ENCODE measurements at places on chromosomes 1 and 21.

DNA sequence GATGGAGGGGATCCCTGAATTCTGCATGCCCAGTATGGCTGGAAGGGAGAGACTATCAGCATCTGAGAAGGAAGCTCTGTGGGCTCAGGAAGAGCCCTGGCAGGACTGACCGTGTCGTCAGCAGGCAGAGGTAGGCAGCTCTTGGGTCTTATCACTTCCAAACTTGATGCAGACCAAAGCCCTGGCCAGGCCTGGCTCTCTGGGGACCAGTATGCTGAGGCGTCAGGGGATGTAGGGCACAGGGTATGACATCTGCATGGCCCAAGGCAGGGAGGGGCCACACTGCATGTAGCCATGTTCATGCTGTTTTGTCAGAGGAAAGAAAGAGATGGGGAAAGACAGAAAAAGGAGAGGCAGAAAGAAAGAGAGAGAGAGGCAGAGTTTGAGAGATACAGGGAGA is 6.3 kb downstream of the FGR start:
- no peak for DNase-seq

DNA sequence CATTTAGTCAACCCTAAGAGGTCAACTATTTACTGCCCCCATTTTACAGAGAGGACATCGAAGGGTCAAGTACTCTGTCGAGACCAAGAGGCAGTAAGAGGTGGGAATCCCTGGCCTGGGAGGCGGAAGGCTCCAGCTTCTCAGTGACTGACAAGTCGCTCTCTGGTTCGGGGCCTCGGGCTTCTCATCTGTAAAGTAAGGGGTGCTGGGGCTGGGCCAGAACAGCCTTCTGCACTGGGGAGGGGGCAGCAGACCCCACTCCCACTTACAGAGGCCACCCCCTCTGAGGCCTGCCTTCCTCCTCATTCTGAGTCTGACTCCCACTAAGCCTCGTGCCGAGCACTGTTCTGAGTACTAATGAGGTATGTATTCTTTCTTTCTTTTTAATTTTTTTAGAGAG is 17.0 kb upstream of the IFNLR1 start:
- no peak for DNase-seq

DNA sequence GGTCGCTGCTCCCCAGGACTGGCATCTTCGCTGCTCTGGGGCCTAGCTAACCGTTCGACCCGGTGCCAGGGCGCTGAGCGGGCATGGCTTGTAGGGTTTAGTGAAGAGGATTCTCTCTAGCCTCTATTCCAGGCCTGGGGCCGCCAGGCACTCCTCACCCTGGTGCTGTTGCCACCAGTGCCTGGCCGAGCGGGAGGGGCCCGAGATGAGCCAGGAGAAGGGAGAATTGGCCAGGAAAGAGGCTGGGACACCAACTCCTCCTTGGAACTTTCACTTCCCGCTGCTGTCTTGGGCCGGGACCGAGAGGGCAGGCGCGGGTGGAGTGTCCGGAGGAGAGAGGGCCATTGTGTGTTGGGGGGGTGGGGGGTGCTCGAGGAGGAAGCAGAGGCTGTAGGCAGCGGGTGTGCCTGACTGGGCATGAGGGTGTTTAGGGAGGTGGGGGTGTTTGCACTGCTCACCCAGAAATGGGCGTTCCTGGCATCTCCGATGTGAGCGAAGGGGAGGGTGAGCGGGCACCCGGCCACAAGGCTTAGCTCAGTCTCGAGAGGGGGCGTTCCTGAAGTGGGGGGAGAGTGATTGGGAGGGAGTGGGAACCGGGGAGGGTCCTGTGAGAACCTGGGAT is 772 bp downstream of the ADAM15 start:
- DNase-seq: peak; percentile 21

DNA sequence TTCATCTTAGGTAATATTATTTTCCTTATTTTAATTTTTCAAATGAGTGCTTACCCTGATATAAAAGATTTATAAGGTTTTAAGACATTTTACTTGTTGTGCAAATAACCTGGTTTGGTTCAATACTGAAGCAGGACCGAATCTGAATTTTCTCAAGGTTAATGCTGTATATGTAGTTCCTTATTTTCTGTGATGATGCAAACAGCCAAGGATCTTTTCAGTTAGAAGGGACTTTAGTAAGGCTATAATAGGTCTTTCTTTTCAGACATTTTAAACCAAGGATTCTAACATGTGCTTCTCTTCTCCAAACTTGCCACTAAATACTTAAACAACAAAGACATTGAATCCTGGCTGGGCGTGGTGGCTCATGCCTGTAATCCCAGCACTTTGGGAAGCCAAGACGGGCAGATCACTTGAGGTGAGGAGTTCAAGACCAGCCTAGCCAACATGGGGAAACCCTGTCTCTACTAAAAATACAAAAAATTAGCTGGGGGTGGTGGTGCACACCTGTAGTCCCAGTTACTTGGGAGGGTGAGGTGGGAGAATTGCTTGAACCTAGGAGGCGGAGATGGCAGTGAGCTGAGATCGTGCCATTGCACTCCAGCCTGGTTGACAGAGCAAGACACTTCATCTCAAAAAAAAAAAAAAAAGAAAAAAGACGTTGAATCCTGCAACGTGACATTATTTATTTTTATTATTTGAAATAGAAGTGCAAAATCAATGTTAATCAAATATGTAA is 3.2 kb upstream of the ARPC5 start:
- DNase-seq: no peak

DNA sequence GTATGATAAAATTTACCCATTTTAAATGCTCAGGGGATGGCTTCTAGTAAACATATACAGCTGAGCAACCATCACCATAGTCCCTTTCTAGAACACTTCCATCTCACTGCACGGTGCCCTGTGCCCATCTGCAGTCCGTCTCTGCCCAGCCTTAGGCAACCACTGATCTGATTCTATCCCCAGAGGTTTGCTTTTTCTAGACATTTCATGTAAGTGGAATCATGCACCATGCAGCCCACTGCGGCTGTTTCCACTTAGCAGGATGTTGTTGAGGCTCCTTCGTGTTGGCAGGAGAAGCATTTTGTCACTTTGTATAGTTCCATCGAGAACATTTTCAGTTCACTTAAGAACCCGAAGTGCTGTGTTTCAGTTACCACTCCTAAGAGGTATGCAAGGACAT is 27.8 kb upstream of the VAMP3 start:
- no peak for DNase-seq

- DNase-seq: no peak
Observed at GRCh38 chr1:8736927-8737326, 80.5 kb downstream of the RERE start.

DNA sequence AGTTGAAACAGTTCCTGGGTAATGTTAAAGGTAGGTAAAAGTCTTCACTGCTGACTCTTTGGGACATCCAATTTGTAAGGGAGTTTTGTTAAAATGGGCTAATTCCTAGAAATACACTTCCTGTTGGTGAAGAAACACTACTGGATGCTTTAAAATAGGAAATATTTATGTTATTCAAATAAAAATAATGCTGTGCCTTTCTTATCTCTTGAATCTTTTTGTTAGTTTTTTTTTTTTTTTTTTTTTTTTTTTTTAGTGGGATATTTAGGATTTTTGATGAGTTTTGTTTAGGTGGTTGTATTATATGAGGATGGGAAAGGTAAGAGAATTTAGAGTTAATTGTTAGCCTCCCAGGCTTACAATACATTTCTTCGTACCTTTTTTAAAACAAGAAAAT is 4.5 kb downstream of the MAGI3 start:
- no peak for DNase-seq

- peak; percentile 22 for DNase-seq
Observed at GRCh38 chr1:243597383-243597782, 252.7 kb downstream of the AKT3 start.

DNA sequence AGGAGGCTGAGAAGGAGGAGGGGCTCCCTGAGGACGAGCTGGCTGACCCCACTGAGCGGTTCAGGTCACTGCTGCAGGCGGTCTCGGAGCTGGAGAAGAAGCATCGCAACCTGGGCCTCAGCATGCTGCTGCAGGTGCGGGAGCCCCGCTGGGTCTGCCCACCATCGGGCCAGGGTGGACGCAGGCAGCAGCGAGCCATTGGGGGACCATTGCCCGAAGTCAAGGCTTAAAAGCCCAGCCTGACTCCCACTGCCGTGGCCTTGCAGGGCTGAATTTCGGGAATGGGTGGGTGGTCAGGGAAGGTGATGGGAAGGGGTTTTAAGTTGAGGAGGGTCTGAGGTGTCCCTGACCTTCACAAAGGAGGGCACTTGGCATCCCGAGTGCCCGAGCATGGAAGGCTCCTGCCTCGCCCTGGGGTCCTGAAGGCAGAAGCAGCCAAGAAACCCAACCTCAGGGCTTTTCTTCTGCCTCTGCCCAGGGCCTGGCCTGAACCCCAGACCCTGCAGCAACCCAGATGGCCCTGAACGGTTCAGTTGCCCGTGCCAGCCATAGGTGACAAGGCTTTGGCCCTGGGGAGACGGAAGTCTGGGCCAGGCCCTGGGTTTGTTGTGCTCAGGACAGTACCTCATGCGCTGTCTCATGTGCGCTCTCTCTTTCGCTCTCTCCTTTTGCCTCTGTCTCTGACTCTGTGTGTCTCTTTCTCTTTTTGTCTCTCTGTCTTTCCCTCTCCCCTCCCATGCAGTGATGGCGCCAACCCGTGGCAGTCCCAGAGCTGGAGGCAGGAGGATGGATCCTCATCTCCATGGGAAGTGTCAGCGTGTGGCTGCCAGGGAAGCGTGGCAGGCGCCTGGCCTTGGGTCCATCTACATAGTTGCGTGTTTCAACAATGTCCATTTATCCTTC is 6.2 kb downstream of the RNF187 start:
- no peak for DNase-seq

DNA sequence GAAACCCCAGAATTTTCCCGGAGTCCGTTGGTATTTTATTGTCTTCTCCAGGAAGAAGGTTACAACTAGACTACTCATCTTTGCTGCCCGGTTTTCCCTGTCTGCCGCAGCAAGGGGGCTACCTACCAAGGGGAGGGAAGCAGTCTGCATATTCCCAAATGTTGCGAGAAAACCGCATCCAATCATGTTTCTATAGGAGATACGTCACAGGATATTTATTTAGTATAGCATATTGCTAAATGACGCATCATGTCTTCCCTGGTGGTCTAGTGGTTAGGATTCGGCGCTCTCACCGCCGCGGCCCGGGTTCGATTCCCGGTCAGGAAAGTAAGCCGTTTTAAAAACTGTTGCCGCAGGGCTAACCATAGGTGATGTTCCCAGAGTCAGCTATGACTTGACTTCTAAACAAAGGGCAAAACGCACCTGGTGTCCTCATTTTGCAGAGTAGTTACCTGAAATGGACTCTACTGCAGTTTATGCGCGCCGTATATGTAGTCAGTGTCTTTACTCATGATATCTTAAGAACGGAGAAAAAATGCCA is 15.2 kb upstream of the ZNF692 start:
- no peak for DNase-seq

DNA sequence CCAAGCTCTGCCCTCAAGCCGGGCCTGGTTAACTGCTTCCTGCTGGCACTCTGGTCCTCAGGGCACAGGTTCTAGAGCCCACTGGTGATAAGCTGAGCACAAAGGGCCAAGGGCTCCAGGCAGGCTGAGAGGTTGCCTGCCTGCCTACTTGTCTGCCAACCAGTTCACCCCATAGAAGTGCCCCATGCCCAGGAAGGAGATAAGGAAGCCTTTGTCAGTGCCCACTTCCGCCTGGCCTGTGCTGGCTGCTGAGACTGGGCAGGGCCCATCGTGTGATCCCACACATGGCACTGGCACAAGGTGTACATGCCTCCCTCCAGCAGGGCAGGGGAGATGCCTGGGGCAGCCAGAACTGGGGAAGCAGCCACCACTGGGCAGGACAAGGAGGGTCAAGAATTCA is 24.1 kb downstream of the SLC9A1 start:
- DNase-seq: no peak

GRCh38 chr1:216566641-216567205 is 143.5 kb upstream of the USH2A start:
- DNase-seq: peak; percentile 4

DNA sequence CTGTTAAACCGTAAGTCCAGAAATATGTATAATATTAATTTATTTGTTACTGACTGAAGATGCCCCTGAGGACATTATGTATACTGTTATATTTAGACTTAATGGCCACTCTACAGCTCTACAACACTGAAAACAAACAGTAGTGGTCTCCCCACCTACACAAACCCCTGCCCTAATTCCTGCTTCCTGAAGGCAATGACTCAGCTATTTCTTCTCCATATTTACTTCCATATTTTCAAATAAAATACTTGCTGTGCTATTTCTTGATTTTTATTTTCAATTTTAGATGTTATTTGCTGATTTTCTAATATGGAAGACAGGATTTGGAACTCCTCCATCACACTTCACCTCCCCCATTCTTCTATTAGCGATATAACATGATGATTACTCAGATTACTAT is 97.6 kb downstream of the PCNX2 start:
- no peak for DNase-seq

DNA sequence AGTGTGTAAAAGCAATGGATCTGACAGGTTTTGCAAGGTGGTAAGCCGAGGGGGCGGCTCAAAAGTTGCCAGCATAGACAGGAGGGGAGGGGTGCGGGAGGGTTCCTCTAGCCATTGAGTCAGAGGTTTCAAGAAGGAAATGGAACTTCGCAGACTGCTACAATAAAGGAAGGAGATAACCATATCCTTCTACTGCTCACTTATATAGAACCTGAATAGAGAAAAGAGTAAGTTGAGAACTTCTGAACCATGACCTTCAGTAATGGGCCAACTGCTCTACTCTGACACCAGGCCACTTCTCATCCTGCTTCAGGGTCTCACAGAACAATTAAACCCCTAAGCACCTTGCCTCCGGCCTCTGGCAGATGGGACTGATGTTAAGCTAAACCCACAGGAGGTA is 26.3 kb upstream of the BCAR3 start:
- DNase-seq: no peak

DNA sequence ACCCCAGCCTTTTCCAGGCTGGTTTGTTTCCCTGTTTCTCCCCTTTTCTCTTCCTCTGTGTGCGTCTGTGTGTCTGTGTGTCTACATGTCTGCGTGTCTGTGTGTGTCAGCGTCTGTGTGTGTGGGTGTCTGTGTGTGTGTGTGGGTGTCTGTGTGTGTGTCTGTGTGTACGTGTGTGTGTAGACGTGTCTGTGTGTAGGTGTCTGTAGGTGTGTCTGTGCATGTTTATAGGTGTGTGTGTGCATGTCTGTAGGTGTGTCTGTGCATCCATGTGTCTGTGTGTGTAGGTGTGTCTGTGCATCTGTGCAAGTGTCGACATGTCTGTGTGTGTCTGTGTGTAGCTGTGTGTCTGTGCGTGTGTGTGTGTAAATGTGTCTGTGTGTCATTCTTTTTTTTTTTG is 3.3 kb downstream of the TTLL10 start:
- DNase-seq: no peak

DNA sequence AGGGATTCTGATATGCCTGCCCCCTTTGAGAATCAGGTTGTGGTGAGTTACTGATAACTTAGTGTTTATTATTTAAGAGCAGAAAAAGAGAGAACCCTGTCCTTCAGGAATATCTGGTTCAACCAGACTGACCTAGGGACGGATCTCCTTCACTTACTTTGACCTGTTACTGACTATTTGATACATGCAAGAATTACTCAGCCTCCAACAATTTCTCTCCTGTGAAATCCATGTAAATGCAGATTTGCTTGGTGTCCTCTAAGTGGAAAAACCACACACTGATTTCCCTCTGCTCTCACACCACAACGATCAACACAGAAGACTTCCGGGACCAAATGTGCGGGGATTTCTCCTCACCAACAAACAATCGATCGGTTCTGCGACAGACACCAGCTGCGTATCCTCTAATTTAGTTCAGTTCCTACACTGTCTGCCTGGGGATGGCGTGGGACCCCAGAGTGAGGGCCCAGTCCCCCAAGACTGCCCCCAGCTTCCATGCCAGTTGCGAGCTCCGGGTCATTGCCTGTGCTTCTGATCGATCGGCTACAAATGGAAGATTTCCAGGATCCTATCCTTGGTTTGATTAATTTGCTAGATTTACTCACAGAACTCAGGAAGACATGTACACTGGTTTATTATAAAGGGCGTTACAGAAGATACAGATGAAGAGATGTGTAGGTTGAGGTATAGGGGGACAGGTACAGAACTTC is 51.7 kb downstream of the BACE2 start:
- no peak for DNase-seq

All from AG10803 (cell line).